ENCODE measurements at places on chromosomes 7 and 10.

- DNase-seq: no peak
Observed at GRCh38 chr7:46007990-46008643, 87.0 kb upstream of the IGFBP3 start.

GRCh38 chr7:151047976-151048815 lies at the start of gene ASIC3:
Gene ASIC3 (plus strand): TSS chr7:151048531. CDS start chr7:151048886, 355 bp downstream.
- DNase-seq: no peak

DNA sequence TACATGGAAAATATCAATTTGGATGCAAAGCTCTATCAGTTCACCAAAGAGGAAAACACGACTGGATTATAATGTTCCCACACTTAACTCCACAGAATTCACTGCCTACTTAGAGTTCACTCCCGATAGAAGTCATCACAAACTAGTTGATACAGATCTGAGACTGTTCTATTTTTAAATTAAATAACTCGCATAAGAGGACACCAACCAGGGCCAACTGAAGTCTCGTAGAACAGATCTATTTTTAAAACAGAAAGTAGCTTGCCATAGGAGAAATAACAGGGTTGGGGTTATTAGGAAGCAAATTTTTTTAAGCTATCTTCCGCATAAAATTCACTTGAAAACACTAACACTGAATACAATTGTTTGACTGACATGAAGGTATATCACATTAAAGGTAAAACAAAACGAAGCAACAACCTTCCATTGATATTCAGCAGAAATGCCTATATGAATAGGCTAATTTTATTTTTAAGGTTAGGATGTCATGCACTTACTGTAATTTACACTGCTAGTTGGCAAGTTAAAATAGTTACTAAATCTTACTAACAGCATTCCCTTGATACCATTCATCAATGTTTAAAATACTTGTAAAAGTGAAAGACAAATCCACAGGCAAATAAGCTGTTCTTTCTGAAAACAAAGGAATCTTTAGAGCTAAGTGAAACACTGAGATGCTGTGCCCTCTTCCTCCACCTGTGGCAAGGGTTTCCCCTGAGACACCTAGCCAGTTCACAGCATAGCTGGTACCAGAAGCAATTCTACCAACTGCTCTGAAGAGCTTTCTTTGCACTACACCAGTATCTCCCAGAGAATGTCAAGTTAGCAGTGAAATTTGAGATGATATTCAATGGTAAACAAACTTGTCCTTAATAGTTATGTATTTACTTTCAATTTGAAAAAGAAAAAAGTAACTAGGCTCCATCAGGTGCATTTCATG lies 186.7 kb upstream of the ANK3 start:
- DNase-seq: no peak

GRCh38 chr10:28282336-28282735 lies 20.5 kb downstream of the MPP7 start:
- DNase-seq: no peak

- DNase-seq: no peak
Observed at GRCh38 chr7:104946338-104946737, 67.7 kb upstream of the KMT2E start.

DNA sequence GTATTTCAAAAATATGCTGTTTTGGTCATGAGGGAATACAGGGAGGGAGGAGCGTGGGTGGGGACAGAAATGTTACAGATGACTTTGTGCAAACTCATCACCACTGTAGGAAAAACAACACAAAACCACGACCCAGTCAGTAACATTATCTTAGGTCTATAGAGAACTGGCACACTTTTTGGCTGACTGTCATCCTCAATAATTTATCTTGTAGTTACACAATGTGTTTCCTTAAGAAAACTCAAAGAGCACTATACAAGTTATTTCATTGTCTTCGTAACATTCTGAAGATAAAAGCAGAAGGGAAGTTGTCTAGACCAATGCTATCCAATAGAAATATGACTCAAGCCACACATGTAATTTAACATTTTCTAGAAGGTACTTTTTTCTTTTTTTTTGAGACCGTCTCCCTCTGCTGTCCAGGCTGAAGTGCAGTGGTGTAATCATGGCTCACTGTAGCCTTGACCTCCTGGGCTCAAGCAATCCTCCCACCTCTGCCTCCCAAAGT lies 16.9 kb upstream of the CDK14 start:
- no peak for DNase-seq

DNA sequence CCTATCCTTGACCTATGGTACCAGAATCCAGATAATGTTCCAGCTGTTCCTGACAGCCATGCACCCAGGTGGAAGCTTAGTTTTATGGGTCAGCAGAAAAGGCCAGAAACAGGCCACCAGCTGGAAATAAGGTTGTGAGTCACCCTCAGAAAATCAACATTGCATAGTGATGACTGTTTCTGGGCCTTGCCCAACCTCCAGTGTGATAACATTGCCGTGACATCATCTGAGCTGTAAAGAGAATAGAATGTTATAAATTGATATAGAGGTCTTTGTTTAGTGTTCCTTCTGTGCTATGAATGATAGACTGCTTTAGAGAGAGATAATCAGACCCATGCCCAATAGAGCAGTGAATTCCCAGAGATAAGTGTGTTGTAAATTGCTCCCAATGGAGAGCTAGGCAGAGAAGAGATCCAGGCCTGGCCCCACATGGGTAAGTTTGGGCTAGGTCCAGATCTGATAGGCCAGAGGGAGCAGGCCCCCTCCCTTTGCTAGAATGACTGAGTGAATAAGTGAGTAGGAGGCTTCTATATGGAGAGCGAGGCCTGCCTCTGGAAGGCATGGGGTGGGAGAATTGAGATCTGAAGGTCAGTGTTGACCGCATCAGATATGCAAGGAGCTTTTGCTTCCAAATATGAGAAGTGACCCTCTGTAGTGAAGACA lies 14.2 kb upstream of the HPS1 start:
- no peak for DNase-seq
